Activated T-helper 1 cell treated with anti-CD3 and anti-CD28 coated beads, Interleukin-12 subunit alpha, Interleukin-12 subunit beta, Interleukin-2, Interleukin-4 antibody, amounts not matched to agents 30 ng/mL and 10 ng/mL and 1 ng/mL, durations not matched to agents 14 hours and 24 hours and 36 hours (primary cell): ENCODE measurements at places on chromosomes 6 and 20. TPM values are rescaled to one million over a fixed set of nuclear protein-coding genes. Genes with fewer than 3 reads are reported as not detected.

GRCh38 chr6:154506582-154506981 lies 3.9 kb downstream of the CNKSR3 start:
- no peak overlapping the region for H3K4me3 ChIP-seq
- no peaks in the 10 kb centered on the region for H3K36me3 ChIP-seq
- peaks cover under 1% of the 10 kb centered on the region for H3K4me1 ChIP-seq
- no peak overlapping the region for H3K27ac ChIP-seq
- peaks cover 31% of the 10 kb centered on the region for H3K27me3 ChIP-seq
- DNase-seq: no peak

- no peak for DNase-seq
- no peaks in the 10 kb centered on the region for H3K36me3 ChIP-seq
- H3K27ac ChIP-seq: no peak overlapping the region
Observed at GRCh38 chr6:151166180-151166579, 73.6 kb upstream of the AKAP12 start.

DNA sequence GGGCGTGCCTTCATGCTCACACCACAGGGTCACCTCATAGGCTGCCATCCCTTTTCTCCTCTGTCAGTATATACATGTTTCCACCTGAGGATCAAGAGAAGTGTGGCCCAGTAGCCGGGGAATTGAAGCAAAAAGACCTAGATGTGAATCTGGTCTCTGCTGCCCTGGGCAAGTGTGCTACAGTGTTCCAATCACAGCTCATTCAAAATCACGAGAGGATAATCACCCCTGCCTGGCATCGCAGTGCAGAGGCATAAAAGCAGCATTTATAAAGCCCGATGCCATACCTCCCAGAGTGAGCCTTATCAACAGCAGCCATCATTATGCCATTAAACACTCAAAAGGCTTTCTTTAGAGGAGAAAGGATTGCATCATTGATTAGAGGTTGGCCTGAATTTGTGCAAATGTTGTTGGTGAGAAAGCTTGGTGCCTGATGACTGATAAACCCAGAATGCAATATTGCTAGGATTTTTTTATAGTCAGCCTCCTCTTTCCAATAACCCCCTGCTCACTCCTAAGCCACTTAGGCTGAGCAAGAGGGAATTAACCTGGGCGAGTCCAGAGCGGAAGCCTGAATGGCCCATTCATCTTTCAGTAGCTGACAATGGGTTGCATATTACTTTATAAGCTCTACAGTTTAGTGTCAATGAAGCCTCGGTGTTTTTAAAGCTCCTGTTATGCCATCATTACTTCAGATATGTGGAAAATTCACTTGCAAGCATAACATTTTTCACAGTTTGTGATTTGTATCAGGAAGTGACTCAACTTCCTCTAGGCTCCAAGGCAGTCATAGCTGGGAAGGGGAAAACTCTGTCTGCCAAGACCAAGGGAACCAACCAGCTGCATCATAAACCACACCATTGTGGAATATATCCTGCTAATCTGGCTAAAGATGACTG lies 92.5 kb upstream of the NXT1 start:
- H3K36me3 ChIP-seq: no peaks in the 10 kb centered on the region
- H3K27ac ChIP-seq: no peak overlapping the region
- DNase-seq: no peak
- H3K4me1 ChIP-seq: no peaks in the 10 kb centered on the region
- no peak overlapping the region for H3K4me3 ChIP-seq
- peaks cover 2% of the 10 kb centered on the region for H3K27me3 ChIP-seq

DNA sequence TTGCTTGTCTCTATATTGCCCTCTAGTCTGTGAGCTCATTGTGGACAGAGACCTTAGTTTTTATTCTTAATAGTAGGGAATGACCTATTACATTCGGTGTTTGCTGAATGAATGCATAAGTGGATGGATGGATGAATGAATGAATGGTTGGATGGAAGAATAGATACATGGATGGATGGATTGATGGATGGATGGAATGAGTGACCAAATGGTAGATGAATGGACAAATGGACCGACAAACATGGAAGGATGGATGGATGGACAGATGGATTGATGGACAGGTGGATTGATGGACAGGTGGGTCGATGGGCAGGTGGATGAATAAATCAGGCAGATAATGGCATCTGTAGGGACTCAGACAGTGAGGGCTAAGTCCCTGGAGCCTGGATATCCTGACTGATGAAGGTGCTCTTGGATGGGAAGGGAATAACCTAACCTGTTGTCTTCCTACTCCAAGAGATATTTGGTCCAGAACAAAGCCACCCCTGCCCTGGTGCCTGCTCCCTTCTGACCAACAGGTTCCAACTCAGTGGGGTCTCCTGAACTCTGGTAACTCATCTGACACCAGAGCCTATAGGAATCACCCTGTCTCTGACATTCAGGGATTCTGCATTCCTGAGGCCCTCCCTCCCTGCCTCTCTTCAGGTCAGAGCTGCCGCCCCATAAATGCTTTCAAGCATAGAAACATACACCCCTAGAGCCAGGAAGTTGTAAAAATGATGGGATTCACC lies 9.6 kb upstream of the CCN5 start:
- H3K27me3 ChIP-seq: peaks cover 2% of the 10 kb centered on the region
- no peak overlapping the region for H3K4me3 ChIP-seq
- H3K27ac ChIP-seq: no peak overlapping the region
- no peaks in the 10 kb centered on the region for H3K4me1 ChIP-seq
- H3K36me3 ChIP-seq: no peaks in the 10 kb centered on the region
- DNase-seq: no peak

GRCh38 chr6:34606477-34607265 lies 50.5 kb upstream of the SPDEF start:
- no peak overlapping the region for H3K4me3 ChIP-seq
- peaks cover 36% of the 10 kb centered on the region for H3K4me1 ChIP-seq
- no peak for DNase-seq
- H3K27ac ChIP-seq: no peak overlapping the region

Gene SOX12
- 7.4 and 7.6 TPM in 2 replicates for total RNA-seq
